Activated CD4-positive, alpha-beta memory T cell treated with anti-CD3 and anti-CD28 coated beads, Interleukin-2, amount 10 ng/mL, durations not matched to agents 7 days and 5 days (primary cell): ENCODE measurements at places on chromosomes 6 and 20. TPM values are rescaled to one million over a fixed set of nuclear protein-coding genes. Genes with fewer than 3 reads are reported as not detected.
A peak's percentile ranks its signal among the peaks of the same experiment; 100 is the strongest.

- peak overlapping the region; percentile 82 for H3K4me3 ChIP-seq
- H3K27ac ChIP-seq, result peak overlapping the region; percentile 60
- peaks cover 3% of the 10 kb centered on the region for H3K27me3 ChIP-seq
- peaks cover 40% of the 10 kb centered on the region for H3K4me1 ChIP-seq
These were observed 504 bp downstream of the B4GALT5 start for GRCh38 chr20:49712996-49713752.

GRCh38 chr20:9710685-9711084, 128.2 kb downstream of the PAK5 start:
- no peaks in the 10 kb centered on the region for H3K4me1 ChIP-seq
- H3K36me3 ChIP-seq, result no peaks in the 10 kb centered on the region
- H3K27me3 ChIP-seq, result no peaks in the 10 kb centered on the region
- H3K4me3 ChIP-seq, result no peak overlapping the region
- no peak for DNase-seq

DNA sequence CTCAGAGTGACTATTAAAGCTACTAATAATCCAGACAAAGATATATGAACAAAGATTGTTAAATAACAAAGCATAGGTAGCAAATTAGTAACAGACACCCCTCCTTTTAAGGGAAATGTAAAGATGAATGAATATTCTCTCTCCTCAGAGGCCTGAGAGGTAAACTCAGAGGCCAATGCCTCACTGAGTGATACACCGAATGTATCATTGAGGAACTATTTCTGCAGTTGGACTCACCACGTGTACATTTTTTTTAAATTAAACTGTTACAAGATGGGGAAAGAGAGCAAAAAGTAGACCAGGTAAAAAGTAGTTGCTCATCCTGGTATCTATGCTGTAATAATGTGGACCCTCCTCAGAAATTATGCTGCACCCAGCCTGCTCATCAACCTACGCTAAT, 72.3 kb upstream of the IPCEF1 start:
- H3K4me1 ChIP-seq, result no peaks in the 10 kb centered on the region
- peaks cover 13% of the 10 kb centered on the region for H3K27me3 ChIP-seq

GRCh38 chr6:156808287-156808686, 31.1 kb downstream of the ARID1B start:
- peaks cover 5% of the 10 kb centered on the region for H3K36me3 ChIP-seq
- no peak overlapping the region for H3K4me3 ChIP-seq
- DNase-seq, result no peak
- H3K4me1 ChIP-seq, result peaks cover 30% of the 10 kb centered on the region
- no peaks in the 10 kb centered on the region for H3K27me3 ChIP-seq

- no peak overlapping the region for H3K27ac ChIP-seq
- no peak overlapping the region for H3K4me3 ChIP-seq
- no peak for DNase-seq
- no peaks in the 10 kb centered on the region for H3K4me1 ChIP-seq
- peaks cover 60% of the 10 kb centered on the region for H3K36me3 ChIP-seq
- no peaks in the 10 kb centered on the region for H3K27me3 ChIP-seq
These were observed 21.1 kb downstream of the GHRH start for GRCh38 chr20:37240337-37241067.

GRCh38 chr6:123223461-123223860, 227.4 kb downstream of the CLVS2 start:
- no peaks in the 10 kb centered on the region for H3K36me3 ChIP-seq
- H3K27me3 ChIP-seq, result no peaks in the 10 kb centered on the region
- no peak for DNase-seq
- no peak overlapping the region for H3K4me3 ChIP-seq
- H3K4me1 ChIP-seq, result no peaks in the 10 kb centered on the region

- H3K4me3 ChIP-seq, result no peak overlapping the region
- H3K27ac ChIP-seq, result no peak overlapping the region
- peaks cover 6% of the 10 kb centered on the region for H3K36me3 ChIP-seq
- DNase-seq, result peak; percentile 82
- peaks cover 34% of the 10 kb centered on the region for H3K4me1 ChIP-seq
These were observed 16.8 kb downstream of the IL17F start for GRCh38 chr6:52227495-52227894.

GRCh38 chr6:22071270-22072041, 225.4 kb downstream of the PRL start:
- no peaks in the 10 kb centered on the region for H3K4me1 ChIP-seq
- H3K36me3 ChIP-seq, result no peaks in the 10 kb centered on the region
- no peak overlapping the region for H3K27ac ChIP-seq
- H3K27me3 ChIP-seq, result no peaks in the 10 kb centered on the region
- H3K4me3 ChIP-seq, result no peak overlapping the region
- DNase-seq, result no peak

DNA sequence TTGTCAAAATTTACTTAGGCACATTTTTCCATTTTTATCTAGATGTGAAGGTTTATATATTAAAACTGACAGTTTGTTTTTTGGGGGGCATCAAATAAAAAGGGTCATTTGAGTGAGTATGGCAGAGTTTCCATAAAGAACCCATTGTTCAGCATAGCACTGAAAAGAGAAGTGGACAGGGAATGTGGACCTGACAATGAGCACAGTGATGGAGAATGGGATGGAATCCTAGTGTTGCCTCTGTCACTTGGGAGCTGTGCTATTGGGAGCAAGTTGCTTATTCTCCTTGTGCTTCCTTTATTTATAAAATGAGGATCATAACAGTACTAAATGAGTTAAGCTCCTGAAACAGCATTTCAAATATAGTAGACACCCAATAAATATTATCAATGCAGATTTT, 130.7 kb upstream of the SIM1 start:
- peaks cover 2% of the 10 kb centered on the region for H3K4me1 ChIP-seq
- H3K27ac ChIP-seq, result no peak overlapping the region
- peaks cover 21% of the 10 kb centered on the region for H3K36me3 ChIP-seq

DNA sequence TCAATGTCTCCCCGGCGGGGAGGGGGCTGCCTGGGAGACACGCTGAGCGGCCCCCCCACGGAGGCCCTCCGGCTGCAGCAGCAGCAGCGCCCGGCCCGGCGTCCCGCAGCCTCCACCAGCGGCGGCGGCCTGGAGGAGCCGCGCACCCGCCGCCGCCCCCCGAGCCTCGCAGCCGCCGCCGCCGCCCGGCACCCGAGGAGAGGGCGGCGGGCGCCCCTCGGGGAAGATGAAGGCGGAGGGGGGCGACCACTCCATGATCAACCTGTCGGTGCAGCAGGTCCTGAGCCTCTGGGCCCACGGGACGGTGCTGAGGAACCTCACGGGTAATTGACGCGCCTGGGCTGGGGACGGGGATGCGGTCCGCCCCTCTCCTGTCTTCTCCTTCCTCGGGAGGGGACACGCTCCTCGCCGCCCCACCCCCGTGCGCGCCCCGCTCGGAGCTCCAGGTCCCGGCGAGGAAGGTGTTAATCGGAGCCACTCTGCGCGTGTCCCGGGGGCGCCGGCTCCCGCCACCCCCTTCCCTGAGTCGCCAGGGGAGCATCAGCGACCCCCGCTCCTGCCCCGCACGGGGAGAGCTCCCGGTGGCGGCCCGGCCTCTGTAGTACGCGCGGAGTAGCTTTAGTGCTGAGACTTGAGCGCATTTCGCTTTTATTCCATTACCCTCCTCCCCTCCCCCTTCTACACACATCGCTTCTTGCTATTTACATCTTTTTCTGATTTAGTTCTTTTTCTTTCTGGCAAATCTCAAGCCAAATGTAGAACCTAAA, 686 bp downstream of the TMEM170B start:
- DNase-seq, result peak; percentile 22
- H3K27me3 ChIP-seq, result peaks cover 44% of the 10 kb centered on the region
- no peaks in the 10 kb centered on the region for H3K36me3 ChIP-seq
- peak overlapping the region; percentile 70 for H3K4me3 ChIP-seq
- no peak overlapping the region for H3K27ac ChIP-seq

PSMB8 gene
- total RNA-seq, result 389 TPM

ANKRD6 gene
- 4.8 TPM for total RNA-seq
